ENCODE measurements at places on chromosomes 3 and 15.
A peak's percentile ranks its signal among the peaks of the same experiment; 100 is the strongest.

GRCh38 chr3:183033746-183034145 is 53.4 kb upstream of the DCUN1D1 start:
- H3K4me3 ChIP-seq = no peak overlapping the region
- H3K27me3 ChIP-seq = no peaks in the 10 kb centered on the region
- no peak for DNase-seq
- H3K27ac ChIP-seq = no peak overlapping the region

- no peak overlapping the region for H3K27ac ChIP-seq
- H3K27me3 ChIP-seq = no peaks in the 10 kb centered on the region
- H3K36me3 ChIP-seq = no peaks in the 10 kb centered on the region
- no peak overlapping the region for H3K4me3 ChIP-seq
Measured at GRCh38 chr3:183591881-183592521, 36.5 kb upstream of the KLHL6 start.

- no peak overlapping the region for H3K4me3 ChIP-seq
- DNase-seq = no peak
- H3K27ac ChIP-seq = no peak overlapping the region
- H3K27me3 ChIP-seq = no peaks in the 10 kb centered on the region
Measured at GRCh38 chr15:100696452-100696851, 94.1 kb downstream of the ASB7 start.

GRCh38 chr3:42012935-42013690 is 51.2 kb upstream of the ULK4 start:
- H3K4me1 ChIP-seq = peaks cover 5% of the 10 kb centered on the region
- H3K36me3 ChIP-seq = no peaks in the 10 kb centered on the region
- H3K27ac ChIP-seq = no peak overlapping the region
- peak overlapping the region; percentile 78 for H3K4me3 ChIP-seq
- DNase-seq = no peak
- no peaks in the 10 kb centered on the region for H3K27me3 ChIP-seq

GRCh38 chr15:75349851-75350588 is 3.2 kb downstream of the NEIL1 start:
- DNase-seq = no peak
- no peaks in the 10 kb centered on the region for H3K4me1 ChIP-seq

DNA sequence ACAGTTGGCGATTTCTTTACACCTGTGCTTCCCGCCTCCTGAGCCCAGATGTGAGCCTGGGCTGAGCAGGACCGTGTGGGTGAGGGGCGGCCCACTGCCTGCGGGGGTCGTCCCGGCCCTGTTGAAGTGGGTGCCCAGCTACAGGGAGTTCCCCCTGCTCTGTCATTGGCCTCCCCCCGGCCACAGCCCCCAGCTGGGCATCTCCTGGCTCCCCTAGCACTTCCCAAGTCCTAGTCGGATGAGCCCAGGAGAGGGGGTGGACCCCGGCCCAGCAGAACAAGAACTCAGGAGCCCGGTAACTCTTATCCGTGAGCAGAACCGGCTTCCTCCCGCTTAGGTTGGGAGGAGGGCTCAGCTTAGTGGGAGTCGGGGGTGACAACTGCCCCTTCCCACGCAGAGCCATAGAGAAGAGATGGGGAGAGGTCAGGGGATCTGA is 757 bp downstream of the PAQR5 start:
- DNase-seq = no peak
- peaks cover 12% of the 10 kb centered on the region for H3K27me3 ChIP-seq
- H3K27ac ChIP-seq = no peak overlapping the region
- H3K36me3 ChIP-seq = no peaks in the 10 kb centered on the region
- peak overlapping the region; percentile 59 for H3K4me3 ChIP-seq

- H3K4me3 ChIP-seq = no peak overlapping the region
- H3K4me1 ChIP-seq = no peaks in the 10 kb centered on the region
- H3K27ac ChIP-seq = no peak overlapping the region
Measured at GRCh38 chr3:47772788-47773187, 8.9 kb downstream of the SMARCC1 start.

DNA sequence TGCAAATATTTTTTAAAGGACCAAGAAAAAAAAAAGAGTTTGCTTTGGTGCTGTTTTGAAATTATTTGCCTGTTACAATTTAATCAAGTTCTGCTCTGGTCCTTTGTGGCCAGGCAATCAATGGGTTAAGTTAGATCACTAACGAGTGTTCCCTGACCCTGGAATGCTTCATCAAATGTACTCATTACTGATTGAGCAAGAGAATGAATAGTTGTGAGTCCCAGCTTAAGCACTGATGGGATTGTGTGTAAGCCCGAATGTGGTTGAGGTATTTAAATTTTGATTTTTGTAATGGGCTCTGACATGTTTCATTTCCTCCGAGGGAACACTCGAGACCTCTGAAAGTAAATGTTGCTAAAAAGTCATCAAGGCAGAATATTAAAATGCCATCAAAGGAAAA is 699.1 kb downstream of the MCTP2 start:
- no peak overlapping the region for H3K4me3 ChIP-seq
- no peaks in the 10 kb centered on the region for H3K36me3 ChIP-seq
- no peaks in the 10 kb centered on the region for H3K27me3 ChIP-seq
- H3K4me1 ChIP-seq = no peaks in the 10 kb centered on the region
- no peak for DNase-seq

Measured in H1 (cell line).